ENCODE measurements at places on chromosomes 1 and 21.

DNA sequence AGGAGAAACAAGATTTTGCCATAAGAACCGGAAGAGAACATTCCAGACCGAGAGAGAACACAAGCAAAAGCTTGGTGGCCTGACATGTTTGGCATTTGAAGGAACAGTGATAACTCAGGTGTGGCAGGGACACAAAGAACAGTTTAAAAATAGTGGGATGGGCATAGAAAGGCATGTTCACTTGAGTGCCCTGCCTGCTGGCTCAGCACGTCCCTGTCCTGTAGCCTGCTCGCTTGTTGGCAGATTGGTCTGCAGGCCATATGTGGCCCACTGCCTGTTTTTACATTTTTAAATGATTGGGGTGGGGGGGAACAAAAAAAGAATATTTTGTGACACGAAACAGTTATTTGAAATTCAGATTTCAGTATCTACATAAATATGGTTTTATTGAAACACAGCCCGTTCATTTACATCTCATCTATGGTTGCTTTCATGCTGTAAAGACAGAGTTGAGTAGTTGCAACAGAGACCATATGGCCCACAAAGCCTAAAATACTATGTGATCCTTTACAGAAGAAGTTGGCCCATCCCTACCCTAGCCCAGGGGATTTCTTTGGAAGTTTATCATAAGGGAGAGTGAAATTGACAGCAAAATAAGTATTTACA, 100.7 kb downstream of the RGL1 start:
- DNase-seq: no peak

GRCh38 chr1:95742591-95743089, 508.6 kb downstream of the RWDD3 start:
- DNase-seq: no peak

DNA sequence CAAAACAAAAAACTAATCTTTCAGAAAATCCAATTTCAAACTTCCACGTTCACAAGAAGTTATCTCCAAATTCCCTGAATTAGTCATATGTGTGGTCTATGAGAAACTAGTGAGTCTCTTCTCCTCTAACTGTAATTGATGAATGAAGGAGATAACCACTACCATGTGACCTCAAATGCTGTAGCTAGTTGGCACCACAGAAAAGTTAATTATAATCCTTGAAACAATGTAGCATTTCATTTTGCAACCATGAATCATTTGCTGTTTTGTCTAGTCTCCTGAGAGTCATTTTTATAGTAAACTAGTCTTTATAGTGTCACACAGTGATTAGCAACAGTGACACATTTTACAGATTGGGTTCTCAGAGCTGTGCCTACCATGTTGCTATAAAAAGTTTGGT, 287.5 kb downstream of the LRRIQ3 start:
- no peak for DNase-seq

GRCh38 chr1:234373959-234374254, 651 bp downstream of the COA6 start:
- DNase-seq: no peak

- DNase-seq: no peak
Measured at GRCh38 chr1:196891251-196891650, 3.4 kb downstream of the CFHR4 start.

- no peak for DNase-seq
Measured at GRCh38 chr1:211942583-211942982, 92.8 kb downstream of the INTS7 start.

DNA sequence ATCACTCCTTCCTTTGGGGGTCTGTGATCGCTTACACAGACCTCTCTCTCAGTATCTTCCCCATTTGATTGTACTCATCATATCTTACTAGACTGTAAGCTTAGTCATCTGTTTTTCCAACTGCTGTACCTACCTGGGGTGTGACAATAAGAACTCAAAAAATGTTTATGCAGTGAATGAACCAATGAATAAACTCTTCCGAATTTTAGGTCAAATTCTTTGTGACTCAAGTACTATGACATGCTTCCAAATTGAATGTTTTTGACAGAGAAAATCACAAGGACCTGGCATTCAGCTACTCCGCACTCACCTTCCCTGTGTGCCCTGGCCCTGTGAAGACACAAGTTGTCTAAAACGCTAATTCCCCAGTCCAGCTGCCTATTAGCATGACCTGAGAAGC, 42.1 kb downstream of the TMCO4 start:
- DNase-seq: no peak

- DNase-seq: no peak
Measured at GRCh38 chr1:29439615-29440014, 203.3 kb downstream of the PTPRU start.

- DNase-seq: no peak
Measured at GRCh38 chr1:85268801-85269585, 7.4 kb downstream of the BCL10 start.

- no peak for DNase-seq
Measured at GRCh38 chr1:64269558-64269884, 66.1 kb downstream of the UBE2U start.

- DNase-seq: no peak
Measured at GRCh38 chr1:8970870-8971337, 25.2 kb downstream of the CA6 start.

DNA sequence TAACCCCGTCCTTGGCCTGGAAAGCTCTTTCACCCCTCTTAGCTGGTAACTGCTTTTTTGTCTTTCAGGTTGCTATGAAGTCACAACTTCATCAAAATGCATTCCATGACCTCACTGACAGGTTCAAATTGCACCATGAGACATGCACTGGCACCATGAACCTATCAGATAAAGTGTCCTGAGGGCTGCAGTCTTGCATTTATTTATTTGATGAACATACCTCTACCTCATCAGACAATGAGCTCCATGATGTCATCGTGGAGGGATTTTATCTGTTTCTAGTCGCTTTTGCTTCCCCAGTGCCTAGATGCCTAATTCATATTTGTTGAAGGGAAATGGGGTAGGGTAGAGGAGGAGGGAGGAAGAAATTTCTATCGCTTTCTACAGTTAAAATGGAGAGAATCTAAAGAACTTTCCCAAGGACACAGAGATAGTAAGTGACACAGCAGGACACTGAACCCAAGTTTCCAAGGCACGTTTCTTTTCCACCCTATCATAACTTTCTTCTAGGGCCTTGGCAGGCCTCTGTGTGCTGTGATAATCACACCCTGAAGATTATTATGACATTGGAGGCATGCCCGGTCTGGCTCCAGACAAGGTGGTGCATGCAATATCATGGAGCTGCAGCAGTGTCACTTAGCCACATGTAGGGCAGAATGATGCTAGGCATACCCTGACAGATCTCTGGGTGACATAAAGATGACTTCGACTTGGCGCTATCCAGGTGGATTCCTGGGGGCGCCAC, 69.5 kb downstream of the CD58 start:
- no peak for DNase-seq

DNA sequence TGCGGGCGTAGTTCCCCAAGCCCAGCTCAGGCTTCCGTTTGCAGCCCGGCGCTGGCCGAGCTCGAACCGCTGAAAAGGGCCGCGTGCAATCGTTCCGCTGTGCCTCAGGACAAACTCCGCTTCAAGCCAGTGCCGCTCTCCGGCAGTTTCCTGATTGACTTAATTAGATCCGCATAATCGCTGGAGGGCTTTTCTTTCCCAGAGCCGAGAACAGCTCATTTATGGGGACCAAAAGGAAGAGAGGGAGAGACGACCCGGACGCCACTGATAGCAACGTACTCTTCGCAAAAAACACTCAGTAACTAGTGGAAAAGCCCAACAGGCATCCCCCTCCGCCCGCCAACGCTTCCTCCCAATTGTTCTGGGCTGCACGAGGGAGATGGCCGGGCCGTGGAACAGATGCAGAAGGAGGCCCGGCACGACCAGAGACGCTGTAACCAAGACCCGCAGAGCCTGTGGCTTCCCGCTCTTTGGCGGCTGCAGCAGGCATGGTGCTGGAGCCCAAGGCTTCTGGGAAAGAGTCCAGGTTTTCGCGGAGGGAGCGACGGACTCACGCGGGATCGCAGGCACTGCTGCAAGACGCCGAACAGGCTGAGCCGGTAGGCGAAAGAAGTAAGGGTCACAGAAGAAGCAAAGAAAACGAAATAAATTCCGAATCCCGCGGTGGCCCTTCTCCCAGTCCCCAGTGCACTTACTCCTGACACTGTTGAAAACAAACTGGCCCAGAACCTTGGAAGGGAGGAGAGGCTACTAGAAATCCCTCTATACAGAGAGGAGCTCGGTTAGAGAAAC, 3.6 kb upstream of the FOXD2 start:
- DNase-seq: no peak

DNA sequence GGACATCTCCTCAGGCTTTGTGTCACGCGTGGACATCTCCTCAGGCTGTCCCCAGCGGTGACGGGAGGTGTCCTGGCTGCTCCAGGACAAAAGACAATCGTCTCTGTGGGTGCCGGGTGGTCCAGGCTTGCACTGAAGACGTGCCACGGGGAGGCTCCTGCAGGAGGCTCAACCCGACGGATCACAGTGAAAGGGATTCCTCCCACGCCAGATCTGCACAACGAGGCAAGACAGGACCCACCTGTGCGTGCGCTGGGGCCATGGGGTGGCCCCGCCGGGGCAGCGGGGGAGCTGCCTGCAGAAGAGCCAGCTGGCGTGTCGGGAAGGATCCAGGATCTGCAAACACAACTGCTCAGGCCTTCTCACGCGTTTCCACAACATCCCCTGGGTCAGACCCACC, 18.8 kb upstream of the ARHGEF16 start:
- DNase-seq: no peak

- DNase-seq: no peak
Measured at GRCh38 chr1:210233216-210233494, 559 bp downstream of the SERTAD4 start.

DNA sequence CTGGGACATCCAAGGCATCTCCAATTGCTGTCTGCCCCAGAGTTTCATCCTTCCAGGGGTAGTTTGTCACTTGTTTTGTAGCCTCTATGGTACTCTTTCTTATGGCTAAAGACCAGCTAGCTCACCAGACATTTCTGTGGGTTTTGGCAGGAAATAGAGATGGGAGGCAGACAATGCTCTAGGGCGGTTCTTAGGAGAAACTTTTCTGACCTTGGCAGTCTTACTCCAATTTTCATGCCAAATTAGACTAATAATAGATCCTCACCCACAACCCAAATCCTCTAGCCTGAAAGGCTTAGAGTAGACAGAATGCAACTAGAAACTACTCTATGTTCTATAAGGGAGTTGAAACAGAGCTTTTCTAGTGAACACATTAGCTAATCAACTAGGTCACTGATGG, 69.8 kb downstream of the LRIG2 start:
- DNase-seq: no peak

GRCh38 chr1:157624471-157624870, 26.6 kb upstream of the FCRL4 start:
- no peak for DNase-seq

DNA sequence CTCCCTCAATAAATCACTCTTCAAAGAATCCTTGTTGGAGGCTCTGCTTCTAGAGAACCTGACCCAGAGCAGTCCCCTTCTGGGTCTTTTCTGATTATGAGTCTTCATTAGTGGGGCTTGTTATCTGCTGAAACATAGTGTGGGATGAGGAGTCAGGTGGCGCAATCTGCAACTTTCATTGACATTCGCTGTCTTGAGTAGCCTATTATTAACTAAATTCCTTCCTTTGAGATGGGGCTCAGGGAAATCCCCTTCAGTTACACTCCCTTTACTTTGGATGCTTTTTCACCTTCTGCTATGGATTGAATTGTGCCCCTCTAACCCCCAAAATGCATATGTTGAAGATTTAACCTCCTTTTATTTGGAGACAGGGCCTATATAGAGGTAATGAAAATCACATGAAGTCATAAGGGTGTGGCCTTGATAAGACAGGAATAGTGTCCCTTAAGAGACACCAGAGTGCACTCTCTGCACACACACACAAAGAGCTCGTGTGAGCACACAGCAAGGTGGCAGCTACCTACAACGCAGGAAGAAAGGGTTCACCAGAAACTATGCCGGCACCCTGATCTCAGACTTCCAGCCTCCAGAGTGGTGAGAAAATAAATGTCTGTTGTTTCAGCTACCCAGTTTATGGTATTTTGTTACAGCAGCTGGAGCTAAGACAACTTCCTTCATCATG, 19.5 kb downstream of the DIO1 start:
- DNase-seq: no peak

DNA sequence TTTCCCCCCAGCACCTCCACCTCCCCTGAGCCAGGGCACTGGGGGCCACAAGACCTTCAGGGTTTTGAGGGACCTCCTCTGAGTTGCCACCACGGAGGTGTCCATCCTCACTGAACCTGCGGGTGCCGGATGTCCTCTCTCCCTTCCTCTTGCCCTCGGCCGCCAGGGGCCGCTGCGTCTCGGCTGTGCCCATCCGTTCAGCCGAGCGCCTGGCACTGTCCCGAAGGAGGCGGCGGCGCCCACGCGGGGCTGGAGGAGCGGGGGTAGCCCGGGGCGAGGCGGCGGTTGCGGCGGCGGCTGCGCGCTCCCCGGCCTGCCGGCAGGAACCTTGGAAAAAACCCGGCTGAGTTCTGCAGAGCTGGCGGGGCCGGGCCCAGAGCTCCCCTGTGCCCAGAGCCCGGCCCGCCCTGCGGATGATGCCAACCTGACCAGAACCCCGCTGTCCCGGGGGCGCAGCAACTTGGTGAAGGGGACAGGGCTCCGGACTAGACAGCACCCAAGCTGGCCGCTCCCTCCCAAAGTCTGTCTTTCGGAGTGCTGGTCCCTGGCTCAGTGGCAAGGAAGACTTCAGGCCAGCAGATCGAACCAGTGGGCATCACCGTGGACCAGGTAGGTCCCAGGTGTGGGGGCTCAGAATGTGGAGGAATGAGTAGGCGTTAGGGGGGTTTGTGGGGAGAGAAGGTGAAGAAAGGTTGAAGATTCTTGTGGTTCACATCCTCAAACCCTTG, 3.7 kb upstream of the PPM1J start:
- DNase-seq: peak; percentile 47

- peak; percentile 2 for DNase-seq
Measured at GRCh38 chr1:17274186-17275170, 25.6 kb downstream of the PADI3 start.

DNA sequence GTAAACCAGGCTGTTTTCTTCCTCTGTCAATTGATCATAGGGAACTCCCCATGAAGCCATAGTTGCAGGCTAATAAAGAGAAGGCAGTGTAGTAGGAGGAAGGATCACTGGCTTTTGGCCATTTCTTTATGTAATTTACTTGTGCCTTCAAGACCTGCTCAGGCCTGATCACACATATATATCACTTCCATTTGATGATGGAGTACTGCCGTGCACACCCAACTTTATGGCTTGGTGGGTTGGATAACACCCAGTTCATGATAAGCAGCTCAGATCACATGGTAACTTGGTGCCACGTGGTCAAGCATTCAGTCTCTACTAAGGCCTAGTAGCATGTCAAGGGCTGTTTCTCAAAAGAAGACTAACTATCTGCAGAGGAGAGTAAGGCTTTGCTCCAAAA, 4.1 kb downstream of the MROH9 start:
- DNase-seq: no peak

DNA sequence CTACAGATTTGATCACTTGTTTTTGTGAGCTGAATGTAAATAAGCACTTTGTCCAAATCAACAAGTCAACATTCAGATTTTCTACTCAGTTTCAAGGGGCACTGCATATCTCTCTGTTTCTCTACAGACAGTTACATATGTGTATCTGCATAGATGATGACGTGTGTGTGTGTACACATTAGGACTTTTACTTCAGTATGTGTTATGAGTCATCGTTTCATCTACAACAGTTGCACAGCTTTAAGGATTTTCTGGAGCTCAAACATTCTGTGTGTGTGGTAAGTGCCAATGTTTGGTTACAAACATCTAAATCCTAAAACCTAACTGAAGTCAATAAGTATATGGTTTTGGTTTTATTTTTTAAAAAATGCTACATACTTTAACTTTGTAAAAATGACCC, 494.5 kb upstream of the PBX1 start:
- DNase-seq: no peak

GRCh38 chr1:226154593-226154992, 31.9 kb downstream of the ACBD3 start:
- no peak for DNase-seq
